NCI-H526 treated with DMSO at 0.1 percent for 48 hours (cell line): ENCODE measurements at places on chromosomes 1 and 21.

- DNase-seq = no peak
These were observed 46.5 kb downstream of the OMA1 start for GRCh38 chr1:58500043-58500442.

DNA sequence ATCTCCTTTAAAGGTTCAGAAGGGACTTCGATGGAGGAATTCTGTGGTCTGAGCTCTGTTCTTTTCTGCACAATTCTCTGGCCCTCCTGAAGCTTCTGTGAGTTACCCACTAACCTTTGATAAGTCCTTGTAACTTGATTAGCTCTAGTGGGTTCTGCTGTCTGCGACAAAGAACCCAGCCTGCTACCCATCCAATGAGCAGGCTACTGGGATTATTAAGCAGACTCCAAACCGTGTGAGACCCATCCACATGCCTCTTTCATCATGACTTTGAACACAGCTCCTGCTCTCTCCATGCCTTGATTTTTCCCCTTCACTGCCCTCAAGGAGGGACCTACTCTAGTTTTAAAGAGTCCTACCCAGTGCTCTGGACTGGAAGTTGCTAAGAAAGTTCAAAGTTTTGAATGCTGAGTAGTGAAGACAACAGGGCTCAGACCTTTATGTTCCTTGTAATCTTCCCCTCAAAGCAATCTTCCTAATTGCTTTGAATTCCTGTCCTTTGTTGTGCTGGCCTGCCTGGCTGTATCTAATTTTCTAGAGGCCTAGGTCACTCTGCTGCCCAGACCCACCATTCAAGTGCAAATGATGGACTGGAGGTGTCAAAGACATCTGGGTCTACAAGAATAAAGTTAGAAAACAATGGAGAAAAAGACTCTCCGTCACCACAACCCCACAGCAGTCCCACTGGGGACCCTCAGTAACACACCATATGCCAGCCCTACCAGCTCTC lies 146.9 kb downstream of the RHOU start:
- DNase-seq = no peak

DNA sequence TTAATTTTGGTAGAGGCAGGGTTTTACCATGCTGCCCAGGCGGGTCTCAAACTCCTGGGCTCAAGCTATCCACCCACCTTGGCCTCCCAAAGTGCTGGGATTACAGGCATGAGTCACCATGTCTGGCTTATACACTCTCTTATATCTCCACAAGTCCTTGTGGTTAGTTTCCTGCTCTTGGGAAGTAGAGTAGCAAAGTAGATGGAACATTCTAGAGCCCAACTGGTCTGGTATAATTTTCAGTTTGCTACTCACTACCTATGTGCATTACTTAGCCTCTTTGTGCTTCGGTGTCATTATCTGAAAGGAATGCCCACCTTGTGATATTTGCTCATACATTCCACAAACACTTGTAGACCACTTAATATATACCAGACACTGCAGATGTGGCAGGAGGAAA lies 96.6 kb upstream of the IPO9 start:
- DNase-seq = no peak

- DNase-seq = no peak
These were observed 36.9 kb downstream of the RAP1GAP start for GRCh38 chr1:21631944-21632887.

DNA sequence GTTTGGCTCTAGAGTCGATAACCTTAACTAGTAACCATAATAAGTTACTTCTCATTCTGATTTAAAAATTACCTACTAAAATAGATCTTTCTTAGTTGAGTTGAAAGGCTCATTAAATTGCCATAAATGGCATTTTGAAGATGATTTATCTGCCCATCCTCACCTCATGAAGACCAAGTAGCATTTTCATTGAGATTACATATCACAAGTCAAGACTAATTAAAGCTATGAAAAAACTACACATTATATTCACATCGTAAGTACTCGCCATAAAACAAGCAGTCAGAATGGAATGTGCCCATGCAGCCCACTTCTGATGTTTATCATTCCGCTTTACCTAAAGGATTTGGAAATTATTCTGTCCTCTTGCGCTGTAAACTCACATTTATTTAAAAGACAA lies 212.0 kb downstream of the COL11A1 start:
- DNase-seq = no peak

- peak; percentile 18 for DNase-seq
These were observed 64.3 kb downstream of the OPTC start for GRCh38 chr1:203558064-203558760.

- DNase-seq = no peak
These were observed 82.2 kb upstream of the BARHL2 start for GRCh38 chr1:90799326-90799725.

- no peak for DNase-seq
These were observed 25.3 kb downstream of the TNFSF4 start for GRCh38 chr1:173181791-173182190.

- no peak for DNase-seq
These were observed 4.9 kb upstream of the KIF14 start for GRCh38 chr1:200625381-200625824.

DNA sequence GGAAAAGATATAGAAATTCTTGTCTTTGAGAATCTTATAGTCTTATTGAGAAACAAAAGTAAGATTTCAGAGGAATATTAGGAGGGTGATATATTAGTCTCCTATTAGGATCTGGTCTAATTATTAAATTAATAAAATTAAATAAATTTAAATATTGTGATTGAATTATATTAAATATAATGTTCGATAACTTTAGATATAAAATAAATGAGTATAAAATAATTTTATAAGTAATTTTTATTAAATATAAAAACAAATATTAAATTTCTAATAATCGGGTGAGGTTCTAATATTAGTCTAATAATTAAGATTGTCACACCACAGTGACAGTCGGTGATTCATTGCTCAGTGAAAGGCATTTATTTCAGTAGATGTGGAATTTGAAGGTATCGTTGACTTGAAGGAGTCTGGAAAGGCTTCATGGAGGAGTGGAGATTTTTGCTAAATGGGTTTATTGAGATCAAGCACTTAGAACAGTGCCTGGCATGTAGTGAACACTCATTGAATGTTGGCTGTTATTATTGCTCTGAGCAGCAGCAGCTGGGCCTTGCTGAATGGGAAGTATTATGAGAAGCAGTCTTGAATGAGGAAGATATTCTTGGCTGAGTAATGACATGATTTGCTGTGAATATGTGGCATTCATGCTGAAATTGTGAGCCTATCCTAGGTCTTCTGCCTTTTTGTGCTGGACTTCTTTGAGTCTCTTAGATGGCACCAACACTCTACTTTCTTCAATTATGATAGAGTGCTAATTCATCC lies 74.6 kb downstream of the USP25 start:
- DNase-seq = no peak

DNA sequence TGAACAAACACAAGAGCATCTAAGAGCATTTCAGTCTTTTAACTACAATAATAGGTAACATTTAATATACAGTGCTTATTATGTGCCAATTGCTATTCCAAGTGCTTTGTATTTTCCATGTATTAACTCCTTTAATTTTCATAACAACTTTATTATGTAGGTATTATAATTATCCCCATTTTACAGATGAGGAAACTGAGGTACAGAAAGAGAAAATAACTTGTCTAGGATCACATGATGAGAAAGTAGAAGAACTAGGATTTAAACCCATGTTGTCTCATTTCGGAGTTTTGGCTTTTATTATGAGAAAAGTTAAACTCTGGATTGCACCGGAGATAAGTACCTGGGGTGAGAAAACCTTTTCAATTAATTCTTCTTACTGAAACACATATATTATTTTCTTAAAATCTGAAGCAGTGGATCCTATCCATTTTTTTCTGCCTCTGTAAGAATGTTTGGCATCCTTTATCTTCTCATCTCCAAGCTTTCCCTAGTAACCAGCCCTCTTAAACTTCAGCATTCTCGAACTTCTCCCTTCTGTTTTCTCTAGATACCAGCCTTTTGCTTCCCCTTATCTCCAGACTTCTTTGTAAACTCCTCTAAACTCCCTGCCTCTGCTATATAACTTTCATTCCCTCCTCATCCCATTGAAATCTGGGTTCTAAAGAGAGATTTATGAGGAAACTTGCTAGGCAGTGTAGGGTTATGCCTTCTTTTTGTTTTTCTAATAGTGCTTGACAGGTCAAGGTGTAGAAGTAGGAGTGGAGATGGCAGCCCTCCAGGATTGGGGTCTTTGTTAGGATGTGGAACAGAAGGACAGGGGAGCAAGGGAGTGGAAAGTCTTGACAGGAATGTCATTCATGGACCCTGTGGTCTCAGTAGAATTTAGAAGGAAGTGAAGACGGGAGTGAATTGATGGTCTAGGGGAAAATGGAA lies 28.3 kb downstream of the POU2F1 start:
- DNase-seq = no peak

- no peak for DNase-seq
These were observed 200.3 kb downstream of the PBX1 start for GRCh38 chr1:164759144-164759920.

DNA sequence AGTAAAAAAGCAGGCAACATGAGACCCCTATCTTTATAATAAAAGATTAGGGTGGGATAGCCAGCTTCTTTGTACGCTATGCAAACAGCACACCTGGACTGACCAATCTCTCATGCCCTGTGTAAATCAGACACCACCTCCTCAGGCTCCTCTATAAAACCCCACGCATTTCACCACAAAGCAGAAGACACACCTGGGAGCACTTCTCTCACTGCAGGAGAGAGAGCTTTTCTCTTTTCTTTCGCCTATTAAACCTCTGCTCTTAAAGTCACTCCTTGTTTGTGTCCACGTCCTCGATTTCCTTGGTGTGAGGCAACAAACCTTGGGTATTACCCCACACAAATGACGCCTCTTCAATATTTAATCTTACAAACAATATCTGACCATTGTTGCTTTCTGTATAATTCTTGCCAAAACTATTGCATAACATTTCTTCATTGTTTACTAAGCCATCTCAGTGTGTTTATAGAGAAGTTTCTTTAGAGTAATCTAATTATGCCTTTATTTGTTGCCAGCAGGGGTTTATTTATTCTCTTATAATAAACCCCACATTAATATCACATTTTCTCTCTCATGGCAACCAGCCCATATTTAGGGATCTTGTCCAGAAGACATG lies 31.6 kb upstream of the NUF2 start:
- no peak for DNase-seq

GRCh38 chr1:200233393-200233792 lies 176.4 kb downstream of the ZNF281 start:
- DNase-seq = no peak

GRCh38 chr1:27489501-27489972 lies 430 bp downstream of the WASF2 start:
- peak; percentile 26 for DNase-seq

DNA sequence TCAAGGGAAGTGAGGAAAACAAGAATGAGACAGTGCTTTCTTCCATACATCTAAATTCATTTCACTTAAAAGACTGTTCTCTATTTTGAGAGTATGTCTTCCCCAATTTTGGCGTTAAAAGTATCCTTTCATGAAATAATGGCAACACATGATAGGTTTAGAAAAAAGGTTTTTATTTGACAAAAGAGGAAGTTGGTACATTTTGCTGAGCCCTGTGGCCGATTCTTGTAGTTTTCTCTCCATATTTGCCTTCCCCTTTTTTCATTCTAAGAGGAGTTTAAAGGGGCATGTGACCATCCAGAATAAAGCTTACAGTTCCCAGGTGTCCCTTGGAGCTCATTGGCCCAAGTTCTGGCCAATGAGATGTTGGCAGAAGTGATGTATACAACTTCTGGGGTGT lies 140.4 kb upstream of the KCNE2 start:
- no peak for DNase-seq
